ENCODE measurements at places on chromosomes 16 and 17.

DNA sequence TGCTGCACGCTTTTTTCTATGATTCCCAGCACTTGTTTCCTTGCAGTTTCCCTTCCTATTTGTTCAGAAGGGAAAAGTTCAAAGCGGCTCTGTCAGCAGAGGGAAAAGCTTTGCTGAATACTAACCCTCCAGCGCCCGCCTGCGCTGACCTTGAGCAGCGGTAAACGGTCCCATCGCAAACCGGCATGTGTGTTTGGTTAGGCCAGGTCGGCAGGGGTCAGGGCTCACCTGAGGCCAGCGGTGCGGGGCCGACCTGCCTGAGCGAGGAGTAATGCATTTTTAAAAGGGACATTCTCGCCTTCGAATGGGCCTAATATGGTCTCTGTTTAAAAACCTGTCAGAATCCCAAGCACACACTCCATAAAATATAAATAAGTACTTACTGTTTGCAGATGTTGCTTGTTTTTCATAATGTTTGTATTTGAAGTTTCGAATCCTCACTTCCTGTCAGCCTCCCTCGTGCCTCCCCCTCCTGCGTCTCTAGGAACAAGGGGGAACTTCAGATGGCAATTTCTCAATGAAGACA lies 110.1 kb downstream of the IRX3 start:
- peaks cover 15% of the 10 kb centered on the region for H3K4me1 ChIP-seq
- H3K27me3 ChIP-seq = peaks cover 52% of the 10 kb centered on the region
- no peak overlapping the region for H3K4me3 ChIP-seq
- DNase-seq = no peak
- no peak overlapping the region for H3K27ac ChIP-seq

- H3K4me3 ChIP-seq = no peak overlapping the region
- H3K36me3 ChIP-seq = no peaks in the 10 kb centered on the region
These were observed 13.8 kb upstream of the ZC3H18 start for GRCh38 chr16:88556294-88556988.

DNA sequence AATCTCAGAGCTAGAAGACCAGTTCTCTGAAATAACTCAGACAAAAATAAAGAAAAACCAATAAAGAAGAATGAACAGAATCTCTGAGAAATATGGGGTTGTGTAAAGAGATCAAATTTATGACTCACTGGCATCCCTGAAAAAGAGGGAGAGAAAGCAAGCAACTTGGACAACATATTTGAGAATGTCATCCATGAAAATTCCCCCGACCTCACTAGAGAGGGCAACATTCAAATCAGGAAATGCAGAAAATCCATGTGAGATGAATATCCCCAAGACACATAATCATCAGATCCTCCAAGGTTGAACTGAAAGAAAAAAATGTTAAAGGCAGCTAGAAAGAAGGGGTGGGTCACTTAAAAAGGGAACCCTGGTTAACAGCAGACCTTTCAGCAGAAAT lies 32.1 kb downstream of the TANC2 start:
- H3K4me1 ChIP-seq = no peaks in the 10 kb centered on the region
- H3K27me3 ChIP-seq = no peaks in the 10 kb centered on the region
- H3K36me3 ChIP-seq = no peaks in the 10 kb centered on the region
- H3K4me3 ChIP-seq = no peak overlapping the region
- no peak for DNase-seq

GRCh38 chr17:43992641-43993040 lies 11.8 kb upstream of the NAGS start:
- H3K27me3 ChIP-seq = peaks cover 22% of the 10 kb centered on the region
- H3K4me3 ChIP-seq = no peak overlapping the region
- H3K4me1 ChIP-seq = peaks cover 11% of the 10 kb centered on the region

DNA sequence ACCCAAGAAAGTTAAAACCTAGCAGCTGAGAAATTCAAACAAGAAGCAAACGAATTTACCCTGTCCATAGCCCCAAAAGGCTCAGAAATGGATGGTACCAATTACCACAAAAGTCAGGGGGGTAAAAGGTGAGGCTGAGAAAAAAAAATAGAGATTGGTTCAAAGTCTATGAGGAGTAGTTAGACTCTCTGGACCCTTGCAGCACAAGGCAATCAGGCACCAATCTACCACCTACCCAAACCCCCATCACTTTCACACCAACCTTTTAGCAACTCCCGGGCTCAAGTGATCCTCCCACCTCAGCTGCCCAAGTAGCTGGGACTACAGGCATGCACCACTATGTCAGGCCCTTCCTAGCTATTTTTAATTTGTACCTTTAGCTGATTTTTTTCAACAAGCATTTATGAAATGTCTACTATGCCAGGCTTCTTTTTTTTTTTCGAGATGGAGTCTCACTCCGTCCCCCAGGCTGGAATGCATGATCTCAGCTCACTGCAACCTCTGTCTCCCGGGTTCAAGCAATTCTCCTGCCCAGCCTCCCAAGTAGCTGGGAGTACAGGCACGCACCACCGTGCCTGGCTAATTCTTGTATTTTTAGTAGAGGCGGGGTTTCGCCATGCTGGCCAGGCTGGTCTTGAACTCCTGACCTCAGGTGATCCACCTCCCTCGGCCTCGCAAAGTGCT lies 40.8 kb downstream of the USP32 start:
- DNase-seq = no peak
- no peaks in the 10 kb centered on the region for H3K27me3 ChIP-seq
- H3K36me3 ChIP-seq = no peaks in the 10 kb centered on the region

DNA sequence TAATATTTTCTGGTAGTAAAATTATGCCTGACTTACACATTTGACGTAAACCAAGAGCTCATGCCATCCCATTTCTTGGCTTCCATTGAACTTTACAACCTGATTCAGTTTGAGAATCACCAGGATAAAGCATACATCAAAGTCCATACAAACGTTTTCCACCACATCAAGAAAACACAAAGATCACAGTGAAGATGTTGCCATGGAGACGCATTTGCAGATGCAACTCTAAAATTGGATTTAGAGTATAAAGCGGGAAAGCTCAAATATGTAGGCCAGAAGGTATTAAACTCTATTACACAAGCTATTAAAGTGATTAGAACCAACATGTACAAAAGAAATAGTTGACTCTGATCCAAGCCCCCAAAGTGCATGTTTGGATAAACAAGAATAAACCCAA lies 10.4 kb downstream of the C16orf46 start:
- H3K27ac ChIP-seq = no peak overlapping the region
- peak; percentile 69 for DNase-seq

- H3K27ac ChIP-seq = no peak overlapping the region
- no peaks in the 10 kb centered on the region for H3K4me1 ChIP-seq
- no peaks in the 10 kb centered on the region for H3K27me3 ChIP-seq
- no peak overlapping the region for H3K4me3 ChIP-seq
These were observed 712.8 kb downstream of the CDH8 start for GRCh38 chr16:61323456-61323855.

DNA sequence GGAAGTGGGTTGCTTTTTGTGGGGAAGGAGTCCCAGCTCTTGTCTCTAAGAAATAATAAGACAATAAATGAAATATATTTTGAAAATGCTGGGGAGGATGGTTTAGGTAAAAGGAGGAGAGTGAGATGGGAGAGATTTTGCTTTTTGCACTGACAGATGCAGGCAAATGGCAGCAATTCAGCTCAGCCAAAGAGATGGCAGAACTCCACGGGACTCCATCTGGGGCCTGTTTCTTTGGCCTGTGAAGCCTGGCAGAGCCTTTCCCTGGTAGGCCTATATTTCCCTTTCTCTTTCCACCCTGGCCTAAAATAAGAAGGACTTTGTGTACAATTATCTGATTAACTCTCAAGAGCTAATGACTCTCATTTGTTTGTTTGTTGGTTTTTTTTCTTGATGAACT lies 1525.1 kb downstream of the CDH11 start:
- no peak overlapping the region for H3K27ac ChIP-seq
- no peaks in the 10 kb centered on the region for H3K4me1 ChIP-seq
- no peak overlapping the region for H3K4me3 ChIP-seq
- H3K27me3 ChIP-seq = no peaks in the 10 kb centered on the region
- H3K36me3 ChIP-seq = no peaks in the 10 kb centered on the region
